Nephron progenitor cell (in vitro differentiated cells): ENCODE measurements at places on chromosomes 5 and 9.

DNA sequence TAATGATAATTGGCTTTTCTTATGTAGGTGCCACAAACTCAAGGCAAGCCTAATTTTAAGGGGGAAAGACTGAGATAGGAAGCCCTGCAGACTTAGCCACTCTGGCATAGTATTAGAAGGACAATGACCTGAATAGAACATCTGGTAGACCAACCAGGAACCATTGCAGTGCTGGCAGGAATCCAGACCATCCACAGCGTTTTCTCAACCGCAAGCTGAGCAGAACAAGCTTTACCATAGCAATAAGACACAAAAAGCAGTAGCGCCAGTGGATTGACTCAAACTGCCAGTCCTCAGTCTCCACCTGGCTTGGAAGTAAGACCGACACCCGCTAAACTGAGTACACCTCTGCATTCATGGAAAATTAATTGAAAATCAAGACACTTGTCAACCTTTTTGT lies 141.3 kb upstream of the LPAR1 start:
- peaks cover 10% of the 10 kb centered on the region for H3K27me3 ChIP-seq
- no peak overlapping the region for H3K27ac ChIP-seq
- H3K4me3 ChIP-seq: no peak overlapping the region
- peaks cover 11% of the 10 kb centered on the region for H3K4me1 ChIP-seq

- H3K36me3 ChIP-seq: no peaks in the 10 kb centered on the region
- no peak overlapping the region for H3K27ac ChIP-seq
- DNase-seq: no peak
- H3K4me1 ChIP-seq: peaks cover 32% of the 10 kb centered on the region
Measured at GRCh38 chr5:138276402-138277054, 2.1 kb upstream of the GFRA3 start.

DNA sequence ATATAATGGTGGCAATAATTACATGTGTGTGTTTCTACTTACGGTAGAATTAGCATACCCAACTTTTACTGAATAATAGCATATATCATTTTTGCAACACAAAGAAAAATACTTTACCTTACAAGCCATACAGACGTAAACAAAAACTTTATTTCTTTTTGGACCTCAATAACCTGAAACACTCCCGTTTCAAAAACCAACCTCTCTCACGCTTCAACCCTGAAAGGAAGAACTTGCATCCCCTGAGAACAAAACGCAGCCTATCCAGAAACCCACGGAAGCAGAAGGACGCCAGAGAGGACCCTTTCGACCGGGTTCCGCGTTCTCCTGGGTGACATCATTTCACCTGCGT lies at the start of gene RNF38:
TSS of gene RNF38 (minus strand) at position 290 of the 352 bp plus-strand sequence. CDS start at position 129, 161 bp downstream.
- DNase-seq: no peak
- peaks cover 27% of the 10 kb centered on the region for H3K36me3 ChIP-seq
- H3K4me1 ChIP-seq: peaks cover 41% of the 10 kb centered on the region
- H3K27ac ChIP-seq: peak within 1 kb of the TSS; percentile 99

- no peak overlapping the region for H3K4me3 ChIP-seq
- H3K4me1 ChIP-seq: peaks cover 32% of the 10 kb centered on the region
- no peak overlapping the region for H3K27ac ChIP-seq
- peaks cover 13% of the 10 kb centered on the region for H3K27me3 ChIP-seq
Measured at GRCh38 chr5:154576429-154576806, 98.4 kb upstream of the HAND1 start.

GRCh38 chr5:110031402-110032140 lies 341.8 kb downstream of the MAN2A1 start:
- no peak overlapping the region for H3K4me3 ChIP-seq
- no peaks in the 10 kb centered on the region for H3K4me1 ChIP-seq
- no peak overlapping the region for H3K27ac ChIP-seq
- DNase-seq: no peak
- peaks cover 6% of the 10 kb centered on the region for H3K27me3 ChIP-seq
- no peaks in the 10 kb centered on the region for H3K36me3 ChIP-seq

DNA sequence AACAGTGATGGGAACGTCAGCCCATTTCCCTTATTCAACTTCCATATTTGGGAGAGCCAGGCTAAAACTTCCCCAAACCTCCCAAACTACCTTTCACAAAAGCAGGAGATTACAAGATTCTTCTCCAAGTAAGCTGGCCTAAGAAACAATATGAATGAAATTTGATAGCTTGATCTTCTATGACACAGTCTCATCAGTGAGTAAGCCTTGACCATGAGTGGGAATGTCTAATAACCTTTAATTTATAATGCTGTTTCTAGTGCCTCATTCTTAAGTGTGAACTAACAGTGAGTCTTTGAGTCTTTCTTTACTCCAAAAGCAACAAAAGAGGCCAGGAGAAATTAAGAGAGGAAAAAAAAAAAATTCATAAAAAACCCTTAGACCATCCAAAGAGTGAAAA lies 1379.9 kb downstream of the EFNA5 start:
- no peak overlapping the region for H3K27ac ChIP-seq
- no peak overlapping the region for H3K4me3 ChIP-seq
- no peaks in the 10 kb centered on the region for H3K4me1 ChIP-seq
- no peak for DNase-seq
- no peaks in the 10 kb centered on the region for H3K27me3 ChIP-seq
